Stimulated activated CD8-positive, alpha-beta memory T cell treated with anti-CD3 and anti-CD28 coated beads, Interleukin-4, amount 100 ng/mL, for 1 hour (primary cell): ENCODE measurements at places on chromosomes 6 and 20.

GRCh38 chr20:38893565-38894090 is 32.6 kb upstream of the FAM83D start:
- peak; percentile 72 for DNase-seq

GRCh38 chr6:95784869-95785268 is 207.5 kb downstream of the MANEA start:
- no peak for DNase-seq

DNA sequence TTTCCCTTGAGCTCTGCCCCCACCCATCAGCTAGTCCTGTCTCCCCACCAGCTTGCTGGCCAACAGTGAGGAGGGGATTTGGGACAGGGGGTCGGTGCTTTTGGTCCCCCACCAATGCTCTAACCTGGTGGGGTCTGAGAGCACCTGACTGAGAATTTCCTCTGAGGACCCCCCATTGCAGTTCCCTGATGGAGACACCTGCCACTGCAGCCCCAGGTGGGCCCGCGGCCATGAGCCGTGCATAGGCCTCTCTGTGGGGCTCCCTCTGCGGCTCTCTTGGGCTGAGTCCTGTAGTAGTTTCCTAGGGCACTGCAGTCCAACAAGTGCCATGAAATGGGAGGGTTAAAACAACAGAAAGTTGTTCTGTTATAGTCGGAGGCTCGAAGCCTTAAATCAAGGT is 172.2 kb upstream of the SNX9 start:
- no peak for DNase-seq

DNA sequence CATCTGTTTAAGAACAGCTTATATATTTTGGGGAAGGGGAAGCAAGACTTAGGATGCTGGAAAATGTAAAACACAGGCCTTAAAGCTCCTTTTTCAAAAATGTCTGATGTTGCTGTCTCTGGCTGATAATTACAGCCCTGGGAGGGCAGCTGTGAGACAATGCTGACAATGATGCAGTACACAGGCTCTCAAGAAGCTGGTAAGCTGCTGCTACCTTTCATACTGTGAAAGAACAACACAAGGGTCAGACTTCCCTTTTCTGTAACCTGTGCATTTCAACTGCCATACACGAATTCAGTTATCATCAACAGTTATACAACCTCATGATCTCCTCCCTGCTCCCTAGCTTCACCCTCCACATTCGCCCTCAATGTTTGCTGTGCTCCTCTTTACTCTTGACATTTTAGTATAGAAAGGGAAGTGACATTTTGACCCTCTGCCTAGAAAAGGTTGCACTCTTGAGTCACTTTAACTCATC is 25.2 kb downstream of the MAP7 start:
- DNase-seq = no peak

DNA sequence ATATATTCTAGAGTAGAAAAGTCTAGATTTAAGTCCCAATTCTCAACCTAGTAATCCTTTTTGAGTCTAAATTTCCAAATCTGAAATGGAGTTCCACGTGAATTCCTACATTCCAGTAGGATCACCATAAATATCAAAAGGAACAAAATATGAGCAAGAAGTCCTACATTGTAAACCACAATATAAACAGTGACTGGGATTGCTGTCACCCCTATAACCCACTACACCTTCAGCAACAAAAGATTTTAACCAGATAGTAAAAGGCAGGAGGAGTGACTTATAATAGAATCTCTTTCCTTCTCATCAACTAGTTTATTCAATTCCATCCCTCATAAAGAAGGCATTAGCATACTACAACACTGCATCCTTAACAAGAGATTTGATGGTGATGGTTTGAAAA is 210.6 kb downstream of the KIF16B start:
- no peak for DNase-seq

GRCh38 chr20:497979-498378 is 35.6 kb upstream of the TBC1D20 start:
- no peak for DNase-seq
